ENCODE measurements at places on chromosomes 5 and 9.
A peak's percentile ranks its signal among the peaks of the same experiment; 100 is the strongest.

DNA sequence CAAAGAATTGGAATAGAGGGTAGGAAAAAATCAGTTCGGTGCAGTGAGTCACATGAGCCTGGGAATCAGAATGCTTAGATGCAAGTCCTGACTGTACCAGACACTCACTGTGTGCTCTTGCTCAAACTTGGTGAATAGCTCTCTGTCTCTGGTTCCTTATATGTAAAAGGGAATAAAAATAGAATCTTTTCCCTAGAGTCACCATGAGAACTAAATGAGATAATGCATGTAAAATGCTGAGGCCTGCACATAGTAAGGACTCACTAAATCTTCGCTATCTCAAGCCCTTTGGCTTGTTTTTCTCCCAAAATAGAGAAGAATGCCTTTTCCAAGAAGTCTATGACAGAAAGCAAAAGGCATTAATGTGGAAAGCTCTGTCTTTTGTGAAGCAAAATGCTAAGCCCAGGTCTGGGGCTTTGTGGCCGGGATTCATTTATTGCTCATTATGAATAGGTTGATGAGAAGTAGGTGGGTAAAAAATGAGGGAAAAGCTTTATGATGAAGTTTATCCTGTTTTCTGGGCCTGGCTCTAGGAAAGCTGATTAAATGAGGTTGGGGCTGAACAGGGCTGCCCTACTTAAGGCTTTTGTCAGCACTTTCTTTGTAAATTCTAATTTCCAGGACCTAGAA is 483.3 kb downstream of the DMAC1 start:
- no peak for DNase-seq

DNA sequence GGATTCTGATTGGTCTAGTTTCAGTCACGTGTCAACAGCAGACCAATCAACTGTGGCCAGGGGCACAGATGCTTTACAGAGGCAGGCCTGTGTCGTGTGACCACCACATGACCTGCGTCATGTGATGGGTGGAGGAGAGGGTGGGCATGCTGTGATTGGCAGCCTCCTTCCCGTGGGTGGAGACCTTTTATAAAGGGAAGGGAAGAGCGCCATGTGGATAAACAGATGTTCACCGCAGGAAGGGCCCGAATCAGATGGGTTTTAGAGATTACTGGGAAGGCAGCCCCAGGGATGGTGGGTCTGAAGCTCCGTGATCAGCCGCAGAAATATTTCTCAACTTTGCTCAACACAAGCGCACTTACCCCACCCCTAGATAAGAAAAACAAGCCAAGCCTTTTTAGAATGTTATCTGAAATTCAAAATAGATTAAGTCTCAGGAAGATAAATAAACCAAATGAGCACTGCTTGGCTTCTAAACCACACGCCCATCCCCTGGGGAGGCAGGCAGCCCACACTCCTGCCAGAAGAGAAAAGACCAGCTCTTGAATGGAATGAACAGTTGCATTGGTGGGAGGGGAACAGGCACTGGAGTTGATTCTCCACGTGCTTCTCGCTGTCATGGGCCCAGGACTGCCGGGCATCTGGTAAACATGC is 43.6 kb downstream of the ROPN1L start:
- DNase-seq, result no peak

DNA sequence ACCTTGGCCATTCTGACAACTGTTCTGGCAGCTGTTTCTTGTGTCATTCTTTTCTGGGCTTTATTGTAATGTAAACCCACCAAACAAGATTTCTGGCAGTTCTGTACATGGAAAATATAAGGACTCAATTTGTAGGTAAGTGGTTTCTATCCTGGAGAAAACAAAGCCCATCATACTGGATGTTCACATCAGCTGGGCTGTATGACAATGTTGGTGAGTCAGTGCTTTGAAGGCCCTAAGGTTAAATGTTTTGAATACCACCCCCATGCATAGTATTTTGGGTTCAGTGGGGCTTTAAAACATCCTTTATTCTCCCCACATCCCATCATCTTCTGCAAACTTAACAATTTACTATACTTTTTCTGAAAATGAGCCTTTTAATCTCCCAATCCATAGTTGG is 52.5 kb downstream of the SH3GL2 start:
- no peak for DNase-seq

DNA sequence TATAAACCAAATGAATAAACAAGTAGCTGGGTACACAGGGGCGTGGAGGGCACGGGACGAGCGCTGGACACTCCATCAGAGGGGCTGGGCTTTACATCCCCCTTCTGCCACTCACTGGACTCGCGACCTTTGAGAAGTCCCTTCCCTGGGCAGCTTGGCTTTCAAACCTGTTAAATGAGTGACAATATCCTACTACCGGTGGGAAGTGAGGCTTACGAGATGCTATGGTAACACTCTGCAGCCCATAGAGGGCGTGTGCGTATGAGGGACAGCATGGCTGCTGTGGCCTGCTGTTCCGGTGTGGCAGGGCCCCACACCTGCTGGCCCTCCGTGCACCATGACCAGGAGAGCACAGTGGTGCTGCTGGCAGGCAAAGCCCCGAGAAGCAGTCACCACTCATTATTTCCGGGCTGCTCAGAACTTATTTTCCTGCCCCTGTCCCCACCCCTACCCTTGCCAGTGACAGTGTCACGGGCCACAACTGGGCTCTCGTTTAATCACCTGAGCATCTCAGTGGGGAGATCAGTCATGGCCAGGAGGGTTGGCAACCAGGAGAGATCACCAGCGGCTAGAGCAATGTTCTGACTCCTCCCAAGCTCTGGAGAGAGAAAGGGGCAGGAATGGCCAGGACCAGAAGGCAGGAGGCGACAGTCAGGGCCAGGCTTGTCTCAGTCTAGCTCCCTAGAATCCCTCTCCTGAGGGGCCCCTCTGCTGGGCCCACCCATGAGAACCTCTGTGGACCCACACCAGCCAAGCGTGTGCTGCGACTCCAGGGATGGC is 10.5 kb downstream of the CLTB start:
- DNase-seq, result no peak

GRCh38 chr5:154762700-154763099 is 7.5 kb downstream of the LARP1 start:
- DNase-seq, result no peak

DNA sequence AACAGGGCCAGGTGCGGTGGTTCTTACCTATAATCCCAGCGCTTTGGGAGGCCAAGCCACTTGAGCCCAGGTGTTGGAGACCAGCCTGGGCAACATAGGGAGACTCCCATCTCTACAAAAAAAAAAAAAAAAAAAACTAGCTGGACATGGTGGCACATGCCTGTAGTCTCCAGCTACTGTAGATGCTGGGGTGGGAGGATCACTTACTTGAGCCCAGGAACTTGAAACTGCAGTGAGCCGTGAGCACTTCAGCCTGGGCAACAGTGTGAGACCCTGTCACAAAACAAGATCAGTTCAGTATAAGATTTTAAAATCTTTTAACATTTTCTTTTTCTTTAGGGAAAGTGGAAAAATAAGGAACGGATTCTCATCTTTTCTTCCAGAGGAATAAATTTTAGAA is 2.5 kb downstream of the BRIX1 start:
- no peak for DNase-seq

GRCh38 chr9:85741875-85742596 is at the start of gene AGTPBP1:
Gene AGTPBP1, minus strand, starts transcription at chr9:85741954. Its CDS starts 29,421 bp downstream, at chr9:85712533.
- peak; percentile 97 for DNase-seq

DNA sequence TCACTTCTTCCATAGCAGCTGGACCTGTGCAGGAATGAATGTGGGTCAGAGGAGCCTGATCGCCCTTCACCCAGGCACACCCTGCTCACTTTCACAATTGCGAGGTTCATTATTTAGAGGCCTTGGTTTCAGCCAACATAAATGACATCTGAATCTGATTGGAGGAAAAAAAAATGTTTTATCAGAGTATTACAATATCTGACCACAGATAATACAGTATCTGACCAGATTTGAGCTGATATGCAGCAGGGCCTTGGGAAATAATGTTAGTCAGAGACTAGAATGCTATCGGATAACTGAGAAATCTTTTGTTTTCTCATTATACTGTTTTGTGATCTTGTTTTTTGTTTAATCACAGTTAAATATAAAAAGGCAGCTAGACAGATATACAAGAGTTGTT is 7.7 kb downstream of the ICE1 start:
- DNase-seq, result no peak

DNA sequence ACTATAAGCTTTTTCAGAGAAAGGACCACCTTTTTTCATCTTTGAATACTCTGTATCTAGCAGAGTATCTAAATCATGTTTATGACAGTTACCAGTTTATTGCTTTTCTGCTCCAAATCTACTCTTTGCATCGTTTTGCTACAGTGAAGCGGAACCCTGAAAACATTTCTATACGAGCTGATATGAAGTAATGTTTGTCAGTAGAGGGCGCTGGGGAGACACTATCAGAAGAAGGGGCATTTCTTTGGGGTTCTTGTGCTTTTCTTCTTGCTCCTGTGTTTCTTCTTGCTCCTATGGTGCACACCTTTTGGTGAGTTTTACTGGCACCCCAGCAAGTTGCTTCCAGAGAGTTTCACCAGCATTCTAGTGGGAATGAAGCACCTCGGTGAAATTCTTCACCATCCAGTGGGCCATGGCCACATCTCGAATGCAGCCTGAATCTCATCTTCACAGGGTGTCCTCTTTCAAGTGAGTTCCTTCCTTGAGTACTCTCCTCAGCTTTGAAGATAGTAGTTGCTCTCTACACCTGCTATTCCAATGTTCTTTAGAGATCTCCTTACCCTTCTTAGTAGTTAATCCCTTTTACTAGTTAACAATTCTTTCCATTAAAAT is 98.4 kb downstream of the FGF1 start:
- DNase-seq, result no peak

DNA sequence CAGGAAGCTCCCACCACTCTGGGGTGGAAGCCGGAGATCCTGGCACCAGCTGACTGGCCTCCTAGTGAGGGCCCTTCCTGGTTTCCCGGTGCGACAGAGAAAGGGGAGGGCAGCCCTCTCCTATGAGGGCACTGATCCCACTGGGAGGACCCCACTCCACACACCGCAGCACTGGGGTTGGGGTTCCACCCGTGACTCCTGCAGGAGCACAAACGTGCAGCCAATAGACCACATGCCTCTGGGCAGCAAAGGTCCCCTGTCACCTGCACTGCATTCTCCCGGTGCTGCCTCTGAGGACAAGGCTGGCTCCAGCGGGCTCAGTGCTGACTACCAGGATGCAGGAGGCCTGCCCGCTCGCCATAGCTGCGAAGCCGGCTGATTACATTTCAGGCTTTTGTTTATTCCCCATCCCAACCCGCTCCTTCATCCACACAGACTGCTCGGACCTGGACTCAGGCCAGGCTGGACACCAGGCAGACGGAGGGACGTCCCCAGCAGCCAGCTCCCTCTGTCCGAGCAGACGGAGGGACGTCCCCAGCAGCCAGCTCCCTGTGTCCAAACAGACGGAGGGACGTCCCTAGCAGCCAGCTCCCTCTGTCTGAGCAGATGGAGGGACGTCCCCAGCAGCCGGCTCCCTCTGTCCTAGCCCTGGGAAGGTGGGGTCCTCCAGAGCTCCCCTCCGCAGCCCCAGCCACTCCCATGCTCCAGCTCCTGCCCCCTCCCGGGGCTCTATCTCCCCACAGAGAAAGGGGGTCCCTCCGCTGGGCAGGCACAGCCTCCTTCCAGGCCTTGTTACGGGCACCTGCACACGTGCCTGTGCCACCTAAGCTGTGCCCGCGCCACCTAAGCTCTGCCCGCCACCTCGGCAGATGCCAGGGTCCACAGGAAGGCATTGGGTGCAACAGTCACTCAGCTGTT is 8.8 kb upstream of the CEP72 start:
- no peak for DNase-seq

- no peak for DNase-seq
Observed at GRCh38 chr9:128706045-128706444, 3.7 kb downstream of the PKN3 start.

DNA sequence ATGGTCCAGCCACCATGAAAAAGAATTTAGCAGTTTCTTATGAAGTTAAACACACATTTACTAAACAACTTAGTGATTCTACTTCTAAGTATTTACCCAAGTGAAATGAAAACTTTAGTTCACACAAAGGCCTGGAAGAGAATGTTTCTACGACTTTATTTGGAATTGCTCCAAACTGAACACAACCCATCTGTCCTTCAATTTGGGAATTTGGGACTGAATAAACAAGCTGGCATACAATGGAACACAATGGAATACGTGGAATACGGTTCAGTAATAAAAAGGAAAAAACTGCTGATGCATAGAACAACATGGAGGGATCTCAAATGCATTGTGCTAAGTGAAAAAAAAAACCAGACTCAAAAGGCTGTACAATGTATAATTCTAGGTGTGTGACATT is 44.6 kb upstream of the BASP1 start:
- no peak for DNase-seq

GRCh38 chr5:177496070-177496726 is 1.2 kb downstream of the PDLIM7 start:
- DNase-seq, result no peak

DNA sequence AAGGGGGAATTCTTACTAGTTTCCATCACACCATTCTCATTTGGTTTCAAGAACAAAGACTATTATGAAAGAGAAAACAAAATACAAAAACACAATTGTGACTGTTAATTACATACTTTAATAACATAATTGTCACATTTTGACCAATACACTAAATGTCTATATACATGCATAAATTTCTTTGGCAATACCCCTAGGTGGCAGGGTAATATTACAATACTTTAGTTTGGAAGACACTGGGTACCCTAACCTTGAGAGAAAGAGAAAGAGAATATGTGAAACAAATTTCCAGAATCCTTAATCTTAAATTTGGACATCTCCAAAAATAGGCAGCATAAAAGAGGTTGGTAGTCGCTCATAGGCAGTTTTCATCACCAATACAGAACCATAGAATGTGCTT is 619.6 kb upstream of the ADAMTS16 start:
- DNase-seq, result no peak

- no peak for DNase-seq
Observed at GRCh38 chr5:85538362-85538761, 1079.4 kb upstream of the COX7C start.

- DNase-seq, result no peak
Observed at GRCh38 chr5:172175263-172175719, 12.7 kb downstream of the STK10 start.

DNA sequence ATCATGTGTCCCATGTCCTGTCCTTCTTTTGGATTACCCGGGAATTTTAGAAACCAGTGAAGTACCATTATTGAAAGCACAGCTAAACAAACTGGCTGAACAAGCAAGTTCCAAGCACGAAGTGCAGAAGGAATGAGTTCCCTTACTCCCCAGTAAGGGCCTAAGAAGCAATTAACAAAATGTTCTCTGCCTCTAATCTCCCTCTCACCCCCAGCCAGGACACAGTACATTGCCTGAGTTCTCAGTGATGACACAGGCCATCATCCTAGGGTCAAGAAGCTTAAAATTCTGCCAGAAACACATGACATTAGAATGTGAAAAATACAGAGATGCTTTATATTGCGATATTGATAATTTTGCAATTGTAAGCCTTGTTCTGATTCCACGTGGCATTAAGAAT is 118.0 kb downstream of the PLPPR1 start:
- DNase-seq, result no peak

DNA sequence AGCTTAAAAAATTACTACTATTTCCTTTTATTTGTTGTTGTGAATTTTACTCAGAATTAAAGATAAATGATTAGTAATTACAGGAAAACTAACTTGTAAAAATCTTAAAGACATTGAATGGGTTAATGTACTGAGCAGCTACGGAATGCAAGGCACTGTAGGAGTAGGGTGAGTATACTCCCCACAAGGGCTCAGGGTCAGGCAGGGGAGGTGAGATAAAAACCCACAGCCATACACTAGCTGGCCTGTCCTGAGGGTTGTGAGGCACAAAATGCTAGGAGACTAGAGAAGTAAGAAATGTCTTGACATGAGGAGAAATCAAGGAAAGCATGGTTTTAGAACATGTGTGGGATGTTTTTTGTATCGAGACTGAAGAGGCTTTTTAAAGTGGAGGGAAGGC is 13.4 kb downstream of the ZBED3 start:
- no peak for DNase-seq

Data from right kidney (tissue), 9 donors.